ENCODE measurements at places on chromosomes 2 and 18.
A peak's percentile ranks its signal among the peaks of the same experiment; 100 is the strongest.

GRCh38 chr2:84427235-84428138 is 31.6 kb downstream of the SUCLG1 start:
- DNase-seq, result no peak

DNA sequence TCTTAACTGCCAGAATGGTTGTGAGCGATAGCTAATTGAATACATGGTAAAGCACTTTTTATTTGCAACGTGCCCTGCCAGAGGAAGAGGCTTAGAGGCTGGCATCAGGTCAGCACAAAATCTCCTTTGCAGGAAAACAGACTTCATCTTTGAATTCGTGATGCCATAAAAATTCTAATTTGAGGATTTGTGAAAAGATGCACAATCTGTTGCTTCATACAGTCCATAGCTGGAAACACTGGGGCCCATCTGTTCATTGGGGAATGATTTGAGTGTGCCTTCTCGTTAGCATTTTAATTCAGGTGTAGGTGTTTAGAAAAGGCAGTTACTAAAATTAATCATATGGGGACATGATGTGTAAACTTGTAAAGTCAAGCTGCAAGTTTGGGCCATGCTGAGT is 876.0 kb downstream of the SLC4A3 start:
- no peak for DNase-seq

DNA sequence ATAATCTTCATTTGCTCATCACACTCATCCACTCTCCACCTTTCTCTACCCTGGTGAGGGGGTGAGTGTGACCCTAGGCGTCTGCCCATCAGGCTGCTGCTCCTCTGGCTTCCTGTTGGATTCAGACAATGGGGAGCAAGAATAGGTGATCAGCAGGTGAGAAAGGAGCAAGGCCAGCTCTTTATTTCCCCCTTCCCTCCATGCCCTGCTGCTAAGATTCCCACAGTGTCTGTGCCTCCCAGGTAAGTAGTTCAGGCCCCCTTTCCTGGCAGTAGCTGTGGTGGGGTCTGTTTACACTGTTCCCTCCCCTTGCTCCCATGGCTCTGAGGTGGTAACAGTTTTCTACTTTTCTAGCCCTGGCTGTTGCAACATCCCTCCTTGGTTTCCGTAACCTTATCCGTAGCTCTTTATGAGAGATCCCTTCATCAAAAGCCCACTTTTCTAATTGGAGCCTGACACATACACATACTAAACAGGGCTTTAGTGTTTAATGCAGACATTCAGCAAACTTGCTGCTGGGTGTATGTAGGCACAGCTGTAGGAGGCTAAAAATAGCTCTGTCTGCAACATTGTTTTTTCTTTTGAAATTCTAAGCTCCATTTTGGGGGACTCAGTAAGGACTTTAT is 27.5 kb downstream of the MAP2 start:
- no peak for DNase-seq

- no peak for DNase-seq
Observed at GRCh38 chr2:236998236-236998635, 87.5 kb upstream of the COPS8 start.

GRCh38 chr2:236769981-236770671 is 200.5 kb downstream of the ACKR3 start:
- no peak for DNase-seq

GRCh38 chr2:42118754-42119569 is 50.2 kb upstream of the EML4 start:
- no peak for DNase-seq

GRCh38 chr2:10814571-10815331 is 2.2 kb upstream of the PDIA6 start:
- DNase-seq, result no peak

DNA sequence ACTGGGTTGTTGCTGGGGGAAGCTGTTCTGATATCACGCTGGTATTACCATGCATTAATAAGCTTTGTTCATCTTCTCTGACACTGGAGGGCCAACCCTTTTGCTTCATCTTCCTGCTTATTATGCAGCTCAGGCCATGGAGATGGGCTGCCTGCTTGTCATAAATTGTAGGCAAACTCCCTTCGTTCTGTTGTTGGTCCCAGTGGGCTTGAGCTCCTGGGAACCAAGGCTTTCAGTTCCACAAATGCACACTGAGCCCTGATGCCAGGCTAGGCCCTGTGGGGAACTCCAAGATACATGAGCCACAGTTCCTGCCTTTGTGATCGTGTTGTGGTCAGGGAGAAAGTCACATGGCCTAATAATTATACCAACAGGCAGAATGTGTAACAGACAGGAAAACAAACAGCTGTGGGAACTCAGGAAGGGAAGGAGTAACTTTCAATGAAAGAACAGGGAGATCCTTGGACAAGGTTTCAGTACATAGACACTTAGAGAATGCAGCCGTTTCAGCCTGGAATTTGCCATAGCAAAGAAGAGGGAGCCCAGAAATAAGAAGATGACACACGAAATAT is 49.0 kb upstream of the BCL2L11 start:
- no peak for DNase-seq

DNA sequence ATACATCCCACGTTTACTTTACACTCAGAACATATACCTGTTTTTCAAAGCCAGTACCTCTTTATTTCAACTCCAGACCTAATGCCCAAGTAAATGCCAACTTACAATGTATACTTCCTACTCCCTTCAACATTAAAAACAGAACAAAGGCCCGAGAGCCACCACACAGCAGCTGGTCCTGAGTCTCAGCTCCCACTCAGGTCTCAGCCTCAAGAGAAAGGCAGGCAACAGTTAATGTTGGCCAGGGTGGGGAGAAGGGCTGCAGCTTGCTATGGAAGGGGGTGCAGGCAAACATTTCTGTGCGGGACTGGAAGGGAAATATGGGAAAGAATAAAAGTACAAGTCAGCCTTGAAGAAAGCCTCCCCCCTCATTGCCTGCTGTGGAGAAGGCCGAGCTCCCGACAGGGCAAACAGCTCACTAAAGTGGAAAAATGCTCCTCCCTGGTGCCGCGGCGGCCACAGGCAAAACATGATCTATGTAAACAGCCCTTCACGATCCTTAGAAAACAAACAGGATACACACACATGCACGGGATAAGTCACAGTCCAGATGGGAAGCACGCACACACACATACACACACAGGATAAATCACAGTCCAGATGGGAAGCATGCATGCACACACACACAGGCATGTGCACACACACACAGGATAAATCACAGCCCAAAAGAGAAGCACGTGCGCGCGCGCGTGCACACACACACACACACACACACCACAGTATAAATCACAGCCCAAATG is 67.4 kb downstream of the ADNP2 start:
- DNase-seq, result no peak

DNA sequence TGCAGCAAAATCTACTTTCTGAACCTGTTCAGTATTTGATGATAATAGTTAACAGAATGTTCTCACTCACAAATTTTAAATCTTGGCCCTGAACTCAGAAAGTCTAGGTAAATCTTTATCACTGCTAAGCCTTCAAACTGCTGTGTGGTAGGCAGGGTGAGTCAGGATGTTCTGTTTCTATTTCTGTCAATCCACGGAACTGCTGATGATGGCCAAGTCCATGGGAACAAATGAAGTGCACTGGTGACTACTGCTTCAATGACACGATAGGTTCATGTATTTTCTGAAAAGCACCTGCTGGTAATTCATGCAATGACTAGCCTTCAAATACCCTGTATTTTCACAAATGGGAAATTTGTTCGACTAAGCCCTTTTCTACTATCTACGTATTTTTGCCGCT is 14.2 kb downstream of the NIFK start:
- peak; percentile 77 for DNase-seq

GRCh38 chr2:273333-273732 is 8.6 kb downstream of the ACP1 start:
- no peak for DNase-seq

DNA sequence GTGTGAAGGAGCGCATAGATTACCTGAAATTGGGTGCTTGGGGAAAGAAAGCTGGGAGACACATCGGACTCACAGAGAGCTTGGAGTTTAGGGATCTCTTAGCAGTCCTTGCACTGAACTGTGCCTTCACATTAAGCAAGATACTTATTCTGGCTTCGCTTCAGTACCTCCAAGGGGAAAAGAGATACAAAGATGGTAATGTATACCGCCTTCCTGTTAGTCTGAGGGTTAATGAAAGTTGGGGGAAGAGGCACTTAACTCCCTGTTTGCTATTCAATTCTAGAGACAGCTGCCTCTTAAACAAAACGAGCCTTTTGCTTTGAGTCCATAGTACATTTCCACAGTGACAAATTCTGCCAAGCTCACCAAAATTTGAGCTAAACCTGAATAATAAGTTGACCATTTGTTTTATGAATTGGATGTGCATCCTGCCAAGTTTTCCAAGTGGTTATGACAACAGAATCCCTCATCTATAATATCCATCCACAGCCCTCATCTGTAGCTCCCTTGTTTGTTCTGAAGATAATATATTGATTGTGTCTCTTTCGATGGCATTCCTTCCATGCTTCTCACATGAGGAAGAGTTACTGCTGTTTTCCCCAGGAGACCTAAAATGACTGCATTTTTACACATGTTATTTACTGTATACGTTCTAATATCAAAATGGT is 287.1 kb upstream of the ATP5MC3 start:
- no peak for DNase-seq

DNA sequence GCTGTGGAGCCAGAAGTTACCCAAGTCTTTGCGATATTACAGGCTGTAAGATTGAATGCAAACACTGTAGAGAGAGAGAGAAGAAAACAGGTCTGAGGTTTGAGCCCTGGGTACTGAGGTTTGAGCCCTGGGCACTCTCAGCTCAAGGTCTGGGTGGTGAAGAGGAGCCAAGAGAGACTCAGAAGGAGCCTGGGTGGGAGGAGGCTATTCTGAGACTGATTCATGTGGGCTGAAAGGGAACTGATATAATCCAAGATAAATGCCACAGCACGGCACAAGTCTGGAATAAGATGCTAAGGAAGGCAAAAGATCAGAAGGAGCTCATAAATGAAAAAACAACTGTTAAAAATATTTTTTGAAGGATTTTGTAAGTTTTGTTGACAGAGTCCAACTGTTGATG is 407.6 kb upstream of the HS6ST1 start:
- DNase-seq, result no peak

DNA sequence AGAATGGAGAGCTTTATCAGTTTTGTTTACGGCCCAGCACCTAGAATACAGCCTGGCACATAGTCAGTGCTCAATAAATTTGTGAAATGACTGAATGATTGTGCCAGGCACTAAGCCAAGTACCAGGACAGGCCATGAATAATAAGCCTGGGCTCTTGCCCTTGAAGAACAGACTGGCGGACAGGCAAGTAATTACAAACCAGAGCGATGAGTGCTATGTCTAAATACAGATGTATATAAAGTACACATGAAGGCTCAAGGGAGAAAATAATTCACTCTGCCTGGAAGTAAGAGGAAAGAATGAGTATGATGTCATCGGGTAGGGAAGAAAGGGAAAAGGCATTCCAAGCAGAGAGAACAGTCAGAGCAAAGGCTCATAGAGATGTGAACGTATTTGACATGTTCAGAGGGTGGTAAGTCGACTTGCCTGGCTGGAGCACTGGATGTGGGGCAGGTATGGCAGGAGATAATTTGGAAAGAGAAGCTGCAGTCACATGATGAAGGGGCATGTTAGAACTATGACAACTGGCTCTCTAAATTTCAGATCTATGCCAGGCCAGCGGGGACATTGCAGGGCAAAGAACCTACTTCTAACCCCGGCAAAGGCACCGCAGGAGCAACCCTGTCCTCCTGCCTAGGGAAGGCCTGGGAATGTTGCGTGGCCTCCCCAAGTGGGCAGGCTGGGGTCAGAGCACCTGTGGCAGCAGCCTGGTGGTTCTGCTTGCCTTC is 119.1 kb upstream of the STPG4 start:
- no peak for DNase-seq

- DNase-seq, result no peak
Observed at GRCh38 chr2:21667638-21668037, 543.9 kb downstream of the TDRD15 start.

GRCh38 chr18:36568487-36568886 is 260.3 kb downstream of the TPGS2 start:
- DNase-seq, result no peak

- no peak for DNase-seq
Observed at GRCh38 chr2:102603904-102604303, 15.4 kb upstream of the SLC9A2 start.

DNA sequence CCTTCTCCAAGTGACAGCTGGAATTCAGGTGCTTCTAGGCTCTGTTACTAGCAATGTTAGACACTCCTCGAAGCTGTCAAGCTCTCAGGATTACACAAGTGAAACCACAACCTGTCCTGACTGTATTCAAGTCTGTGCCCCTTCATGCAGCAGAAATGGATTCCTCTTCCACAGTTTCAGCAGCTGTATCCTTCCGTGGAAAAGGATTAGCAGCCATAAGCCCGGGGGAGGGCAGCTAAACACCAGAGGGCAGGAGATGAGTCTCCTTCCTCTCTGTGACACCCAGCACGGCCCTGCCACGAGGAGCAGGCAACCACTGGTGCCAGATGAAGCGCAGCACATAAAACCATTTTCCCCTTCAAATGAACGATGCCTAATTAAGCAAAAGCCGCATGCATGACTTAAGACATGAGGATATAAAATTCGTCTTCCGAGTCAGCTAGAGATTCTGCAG is 1.2 kb downstream of the ST3GAL5 start:
- peak; percentile 39 for DNase-seq

DNA sequence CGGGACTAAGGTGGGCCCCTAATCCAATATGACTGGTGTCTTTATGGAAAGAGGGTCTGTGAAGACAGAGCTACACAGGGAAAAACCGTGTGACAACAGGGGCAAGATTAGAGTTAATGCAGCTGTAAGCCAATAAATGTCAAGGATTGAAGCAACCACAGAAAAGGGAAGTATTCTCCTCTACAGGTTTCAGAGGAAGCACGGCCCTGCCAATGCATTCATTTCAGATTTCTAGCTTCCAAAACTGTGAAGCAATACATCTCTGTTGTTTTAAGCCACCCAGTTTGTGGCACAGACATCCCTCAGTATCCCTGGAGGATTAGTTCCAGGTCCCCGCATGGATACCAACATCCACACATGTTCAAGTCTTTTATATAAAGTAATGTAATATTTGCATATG is 48.8 kb downstream of the SPP2 start:
- DNase-seq, result no peak

DNA sequence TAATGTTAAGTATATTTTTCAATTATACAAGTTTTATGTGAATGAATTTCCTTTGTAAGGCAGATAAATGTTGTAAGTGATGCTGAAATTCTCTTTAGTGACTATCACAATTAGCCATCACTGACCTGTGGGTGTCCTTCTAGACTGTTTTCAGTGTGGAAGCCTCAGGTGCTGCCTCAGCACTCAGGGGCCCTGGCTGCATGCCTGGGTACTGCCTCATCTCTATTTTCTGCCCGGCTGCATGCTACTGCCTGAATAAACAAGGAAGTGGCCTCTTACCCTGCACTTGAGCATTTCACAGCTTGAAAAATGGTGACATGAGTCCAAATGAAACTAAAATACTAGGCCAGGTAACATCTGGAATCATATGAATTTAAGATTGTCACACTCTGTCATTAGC is 787.6 kb upstream of the SALL3 start:
- DNase-seq, result no peak

DNA sequence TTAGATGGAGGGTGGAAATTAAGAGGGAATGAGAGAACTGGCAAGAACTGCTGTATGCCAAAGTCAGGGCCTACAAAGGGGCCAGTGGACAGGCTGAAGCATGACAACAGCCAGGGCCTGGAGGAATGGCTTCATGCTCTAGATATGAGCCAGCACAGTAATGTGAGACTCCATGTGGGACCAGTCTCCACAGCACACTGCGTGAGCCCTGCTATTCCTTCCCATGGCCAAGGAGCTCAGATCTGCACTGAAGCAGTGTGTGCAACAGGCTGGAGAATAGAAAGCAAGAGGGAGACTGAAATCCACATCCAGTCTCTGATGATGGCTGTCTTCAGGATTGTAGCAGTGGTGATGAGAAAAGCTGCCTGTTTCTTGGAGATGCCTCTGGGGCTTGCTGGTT is 162.8 kb downstream of the TPGS2 start:
- no peak for DNase-seq

GRCh38 chr2:36433311-36434217 is 78.0 kb downstream of the CRIM1 start:
- no peak for DNase-seq
